Skeletal muscle cell (primary cell): ENCODE measurements at places on chromosomes 5 and 9.
A peak's percentile ranks its signal among the peaks of the same experiment; 100 is the strongest.

DNA sequence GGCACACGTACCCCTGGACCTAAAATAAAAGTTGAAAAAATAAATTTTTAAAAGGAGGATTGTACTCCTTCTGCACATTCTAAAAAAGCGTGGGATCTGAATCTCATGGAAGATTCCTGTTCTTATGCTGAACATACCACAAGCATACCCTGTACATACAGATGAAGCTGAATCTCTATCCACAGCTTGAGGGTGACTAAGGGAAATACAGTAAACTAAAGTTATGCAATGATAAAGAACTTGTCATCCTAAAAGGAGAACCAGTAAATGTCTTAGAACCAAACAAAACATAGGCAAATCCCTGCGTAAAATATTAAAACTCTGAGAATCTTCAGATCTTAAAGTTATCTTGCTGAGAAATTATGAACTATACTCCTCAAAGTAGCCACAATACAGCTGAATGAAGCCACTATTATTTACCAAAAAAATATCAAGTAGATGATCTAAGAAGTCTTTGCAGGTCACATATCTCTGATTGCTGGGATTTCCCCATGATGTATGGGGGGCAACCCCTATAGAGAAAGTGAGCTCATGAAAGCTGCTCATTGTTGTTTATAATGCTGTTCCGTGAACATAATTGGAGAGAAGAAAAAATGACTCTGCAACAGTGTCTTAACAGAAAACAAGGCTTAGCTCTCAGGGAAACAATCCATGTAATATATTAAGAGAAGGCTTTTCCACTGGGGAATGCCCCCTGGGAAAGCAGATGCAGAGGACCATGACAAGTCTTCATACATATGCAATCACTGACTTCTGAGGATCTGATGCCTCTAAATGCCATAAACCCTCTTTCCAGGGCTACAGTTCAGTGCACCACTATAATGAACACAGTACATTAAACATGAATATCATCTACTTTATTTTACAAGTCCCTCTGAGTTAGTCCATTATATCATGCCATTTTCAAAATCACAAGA, 210.1 kb downstream of the EPB41L4A start:
- no peak for DNase-seq

GRCh38 chr5:83371726-83372125, 99.8 kb upstream of the VCAN start:
- DNase-seq: no peak

- DNase-seq: peak; percentile 47
Observed at GRCh38 chr5:173302546-173303155, 25.6 kb downstream of the STC2 start.

DNA sequence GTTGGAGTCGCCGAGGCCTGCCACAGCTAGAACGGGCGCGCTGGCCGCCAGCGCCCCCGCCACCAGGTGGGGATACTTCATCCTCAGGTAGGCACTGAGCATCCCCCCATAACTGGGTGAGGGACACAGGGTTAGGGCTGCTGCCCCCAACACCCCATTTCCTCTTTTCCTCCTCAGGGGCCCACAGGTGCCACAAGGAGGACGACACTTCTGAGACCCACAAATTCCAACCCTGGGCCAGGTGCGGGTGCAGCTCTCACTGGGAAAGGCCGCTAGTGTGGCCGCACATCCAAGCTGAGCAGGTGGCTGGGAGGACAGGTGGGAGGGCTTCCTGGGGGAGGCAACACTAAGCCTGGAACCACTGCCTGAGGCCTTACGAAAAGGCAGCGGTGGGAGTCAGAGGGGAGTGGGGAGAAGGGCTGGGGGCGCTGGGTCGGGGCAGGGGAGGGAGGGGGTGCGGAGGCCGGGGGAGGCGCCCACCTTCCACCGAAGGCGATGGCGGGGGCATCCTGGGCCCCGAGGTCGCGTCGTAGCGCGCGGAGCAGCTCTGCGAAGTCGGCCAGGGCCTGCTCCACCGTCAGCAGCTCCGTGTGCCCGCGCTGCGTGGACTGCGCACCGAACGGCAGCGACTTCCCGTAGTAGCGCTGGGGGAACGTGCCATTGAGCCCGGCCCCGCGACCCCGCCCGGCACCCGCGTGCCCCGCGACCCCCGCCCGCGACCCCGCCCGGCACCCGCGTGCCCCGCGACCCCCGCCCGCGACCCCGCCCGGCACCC, 961 bp downstream of the DPP7 start:
- no peak for DNase-seq

- DNase-seq: no peak
Observed at GRCh38 chr5:431001-431710, 11.8 kb upstream of the EXOC3 start.

GRCh38 chr5:170635706-170636105, 131.9 kb downstream of the KCNIP1 start:
- no peak for DNase-seq

DNA sequence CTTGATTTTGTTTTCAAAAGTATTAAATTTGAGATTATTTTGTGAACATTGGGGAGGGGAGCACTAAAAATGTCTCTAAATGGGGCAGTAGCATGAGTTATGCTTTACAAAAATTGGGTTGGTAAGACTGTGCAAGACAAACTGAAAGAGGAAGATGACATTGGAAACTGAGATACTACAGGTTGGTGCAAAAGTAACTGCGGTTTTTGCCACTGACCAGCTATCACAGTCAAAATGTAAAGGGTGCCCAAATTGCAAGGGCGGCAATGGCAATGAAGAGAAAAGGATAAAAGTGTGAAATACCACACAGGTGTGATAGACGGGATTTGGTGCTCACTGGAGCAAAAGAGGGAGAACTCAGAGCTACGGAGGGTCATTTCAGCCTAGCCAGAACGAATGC, 124.0 kb downstream of the FANCC start:
- no peak for DNase-seq

DNA sequence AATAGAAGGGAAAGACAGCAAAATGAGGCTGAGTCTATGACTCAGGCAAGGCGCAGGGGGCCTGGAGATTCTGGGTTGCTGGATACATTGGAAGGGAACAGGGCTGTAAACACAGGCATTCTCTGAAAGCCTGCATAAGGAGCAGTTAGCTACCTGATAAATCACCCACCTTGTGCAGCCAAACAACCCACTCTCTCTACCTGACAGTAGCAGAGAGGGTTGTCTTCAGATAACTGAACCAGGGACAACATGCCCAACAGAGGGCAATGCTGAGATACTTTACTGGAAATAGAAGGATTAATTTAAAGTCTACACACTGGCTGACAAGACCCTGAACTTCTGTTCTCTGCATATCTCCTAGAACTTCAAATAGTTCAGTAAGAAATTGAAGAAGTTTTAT, 161.6 kb downstream of the KCTD16 start:
- no peak for DNase-seq

- no peak for DNase-seq
Observed at GRCh38 chr5:177354711-177355110, 3.0 kb upstream of the RGS14 start.

DNA sequence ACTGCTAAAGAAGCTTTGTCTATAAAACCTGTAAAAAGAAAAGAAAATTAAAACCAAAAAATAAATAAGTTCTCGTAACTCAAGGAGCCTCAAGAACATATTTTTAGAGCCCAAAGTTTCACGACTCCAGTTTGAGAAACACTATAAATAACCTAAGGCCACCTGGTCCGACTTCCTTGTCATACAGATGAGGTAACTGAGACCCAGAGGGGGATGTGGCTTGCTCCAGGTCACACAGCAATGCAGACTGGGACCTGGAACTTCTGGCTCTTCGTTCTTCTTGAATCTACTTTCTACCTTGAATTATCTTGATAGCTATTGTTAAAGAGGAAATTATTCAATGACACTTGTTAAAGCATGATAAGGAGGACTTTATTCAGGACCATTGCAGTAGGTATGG, 514.8 kb downstream of the CDK5RAP2 start:
- no peak for DNase-seq

DNA sequence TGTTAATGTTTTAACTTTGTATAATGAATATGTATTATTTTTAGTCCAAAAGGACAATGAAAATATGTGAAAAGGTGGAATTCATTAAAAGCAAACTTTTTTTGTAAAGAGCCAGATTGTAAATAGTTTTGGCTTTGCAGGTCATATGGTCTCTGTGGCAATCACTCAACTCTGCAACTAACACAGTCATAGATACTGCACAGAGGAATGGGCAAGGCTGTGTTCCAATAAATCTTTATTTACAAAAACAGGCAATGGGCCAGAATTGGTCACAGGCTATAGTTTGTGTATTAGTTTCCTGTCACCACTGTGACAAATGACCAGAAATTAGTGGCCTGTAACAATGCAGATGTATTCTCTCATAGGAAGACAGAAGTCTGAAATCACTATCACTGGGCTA, 125.4 kb upstream of the PTCH1 start:
- no peak for DNase-seq

DNA sequence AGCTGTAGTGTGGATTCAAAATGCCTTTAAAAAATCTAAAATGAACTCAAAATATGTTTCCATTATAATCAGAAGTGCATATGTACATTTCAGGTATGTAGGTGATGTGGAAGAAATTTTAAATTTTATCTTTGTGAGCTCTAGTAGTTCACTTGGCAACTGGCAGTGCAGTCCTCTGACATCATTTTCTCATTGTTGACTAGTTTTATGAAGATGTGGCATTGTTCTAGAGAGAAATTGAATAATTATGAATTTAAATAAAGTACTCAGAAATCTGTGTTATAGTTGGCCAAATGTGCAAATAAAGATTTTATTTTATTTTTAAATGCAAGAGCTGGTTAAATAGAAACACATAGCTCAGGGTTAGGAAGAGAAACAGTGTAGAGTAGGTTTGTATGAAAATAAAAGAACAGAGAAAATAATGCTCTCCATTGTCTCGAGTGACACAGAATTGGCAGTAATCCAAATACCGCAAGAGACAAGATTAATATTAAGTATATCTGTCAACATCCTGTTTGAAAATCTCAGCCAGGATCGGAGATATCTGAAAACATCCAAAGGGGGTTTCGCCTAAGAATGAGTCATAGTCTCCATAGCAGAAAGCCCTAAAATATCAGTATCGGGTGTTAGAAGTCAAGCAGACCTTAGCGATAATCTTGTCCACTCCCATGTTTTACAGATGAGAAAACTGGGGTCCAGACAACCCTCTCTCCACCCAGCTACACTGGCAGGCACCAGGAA, 189.4 kb downstream of the CCDC192 start:
- DNase-seq: peak; percentile 48

DNA sequence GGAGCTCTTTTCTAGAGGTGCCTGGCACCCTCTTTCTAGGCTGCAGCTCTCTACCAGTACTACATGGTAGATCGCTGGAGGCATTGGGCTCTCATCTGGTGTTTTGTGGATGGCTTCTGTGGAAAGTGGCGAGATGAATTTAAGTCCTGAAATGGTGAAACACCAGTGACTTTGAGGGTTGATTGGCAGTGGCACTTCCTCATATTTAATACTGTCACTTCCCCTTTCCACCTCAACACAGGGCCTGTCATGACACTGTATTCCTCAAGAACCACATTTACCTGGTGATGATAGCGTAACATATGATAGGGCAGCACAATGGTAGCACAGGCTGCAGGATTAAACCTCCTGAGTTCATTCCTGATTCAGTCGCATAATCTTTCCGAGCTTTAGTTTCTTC, 132.1 kb downstream of the KDM4C start:
- no peak for DNase-seq

GRCh38 chr9:79129865-79130480, 441.8 kb upstream of the TLE4 start:
- DNase-seq: no peak

DNA sequence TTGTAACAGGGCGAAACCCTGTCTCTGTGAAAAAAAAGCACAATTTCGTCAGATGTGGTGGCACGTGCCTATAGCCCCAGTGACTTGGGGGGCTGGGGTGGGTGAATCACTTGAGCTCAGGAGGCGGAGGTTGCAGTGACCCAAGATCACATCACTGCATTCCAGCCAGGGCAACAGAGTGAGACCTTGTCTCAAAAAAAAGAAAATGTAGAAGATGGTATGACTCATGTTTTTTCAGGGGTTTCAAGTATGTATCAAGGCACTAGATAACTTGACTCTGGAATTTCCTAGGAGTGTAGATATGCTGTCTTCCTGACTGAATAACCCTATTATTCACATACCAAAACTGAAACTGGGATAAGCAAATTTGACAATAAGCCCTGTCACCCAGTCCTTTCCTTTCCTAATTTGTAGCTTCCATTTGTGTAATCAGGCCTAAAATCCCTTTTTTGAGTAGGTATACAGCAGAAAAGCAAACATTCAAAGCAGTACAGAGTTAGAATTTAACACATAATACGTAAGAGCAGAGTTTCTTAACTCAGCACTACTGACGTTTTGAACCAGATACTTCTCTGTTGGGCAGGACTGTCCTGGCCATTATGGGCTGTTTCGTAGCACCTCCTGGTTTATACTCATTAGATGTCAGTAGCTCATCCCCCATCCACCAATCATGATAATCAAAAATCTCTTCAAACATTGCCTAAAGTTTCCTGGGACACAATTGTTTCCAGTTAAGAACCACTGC, 17.3 kb upstream of the ANKRD18B start:
- DNase-seq: peak; percentile 80

GRCh38 chr9:106587042-106587441, 275.9 kb upstream of the ZNF462 start:
- peak; percentile 36 for DNase-seq

DNA sequence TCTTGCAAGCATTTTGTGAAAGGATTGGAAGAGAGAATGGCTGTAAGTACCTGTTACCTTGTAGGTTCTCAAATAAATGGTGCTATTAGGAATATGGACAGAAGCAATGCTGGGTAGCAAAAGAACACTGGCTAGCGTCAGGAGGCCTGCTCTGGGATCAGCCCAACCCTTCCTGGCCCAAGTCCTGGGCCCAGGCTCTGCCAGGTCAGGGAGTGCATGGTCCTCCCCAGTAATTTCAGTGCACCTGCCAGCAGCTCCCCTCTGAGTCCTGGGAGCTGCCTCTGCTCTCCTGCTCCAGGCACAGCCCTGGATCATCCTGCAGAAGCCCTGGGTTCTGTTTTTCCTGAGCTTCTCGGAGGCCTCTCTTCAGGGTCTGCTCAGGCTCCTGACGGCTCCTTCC, 89.5 kb upstream of the ARAP3 start:
- no peak for DNase-seq

GRCh38 chr5:56962286-56962685, 10.4 kb upstream of the MIER3 start:
- DNase-seq: no peak

- DNase-seq: no peak
Observed at GRCh38 chr5:150516011-150516410, 8.1 kb downstream of the NDST1 start.

- no peak for DNase-seq
Observed at GRCh38 chr5:79736528-79737514, 47.2 kb downstream of the CMYA5 start.

DNA sequence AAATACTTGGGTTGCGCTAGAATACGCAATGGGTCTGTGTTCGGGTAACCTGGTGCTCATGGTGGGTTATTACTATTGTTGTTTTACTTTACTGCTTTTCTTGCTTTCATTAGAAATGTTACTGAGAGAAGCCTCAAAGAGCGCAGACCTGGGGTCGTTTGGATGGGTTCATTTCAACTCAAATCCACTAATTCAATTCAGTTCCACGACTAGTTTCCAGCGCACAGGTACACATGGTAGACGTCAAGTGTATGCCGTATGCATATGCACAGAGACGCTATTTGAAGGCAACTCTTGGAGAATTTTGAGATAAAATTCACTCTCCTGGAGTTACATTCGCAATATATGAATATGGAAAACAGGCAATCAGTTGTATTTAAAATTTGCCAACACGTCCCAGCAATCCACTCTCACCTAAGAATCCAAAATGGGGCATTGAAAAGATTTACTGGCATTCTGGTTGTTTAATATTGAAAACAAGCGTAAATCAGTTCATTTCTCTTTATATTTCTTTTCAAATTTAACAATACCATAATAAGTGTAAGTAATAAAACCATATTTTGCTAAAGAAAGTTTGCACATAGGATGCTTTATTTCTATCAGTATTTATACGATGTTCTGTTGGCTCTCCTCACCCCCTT, 4.4 kb upstream of the PAX5 start:
- DNase-seq: no peak
